ENCODE measurements at places on chromosomes 5 and 9.
A peak's percentile ranks its signal among the peaks of the same experiment; 100 is the strongest.

DNA sequence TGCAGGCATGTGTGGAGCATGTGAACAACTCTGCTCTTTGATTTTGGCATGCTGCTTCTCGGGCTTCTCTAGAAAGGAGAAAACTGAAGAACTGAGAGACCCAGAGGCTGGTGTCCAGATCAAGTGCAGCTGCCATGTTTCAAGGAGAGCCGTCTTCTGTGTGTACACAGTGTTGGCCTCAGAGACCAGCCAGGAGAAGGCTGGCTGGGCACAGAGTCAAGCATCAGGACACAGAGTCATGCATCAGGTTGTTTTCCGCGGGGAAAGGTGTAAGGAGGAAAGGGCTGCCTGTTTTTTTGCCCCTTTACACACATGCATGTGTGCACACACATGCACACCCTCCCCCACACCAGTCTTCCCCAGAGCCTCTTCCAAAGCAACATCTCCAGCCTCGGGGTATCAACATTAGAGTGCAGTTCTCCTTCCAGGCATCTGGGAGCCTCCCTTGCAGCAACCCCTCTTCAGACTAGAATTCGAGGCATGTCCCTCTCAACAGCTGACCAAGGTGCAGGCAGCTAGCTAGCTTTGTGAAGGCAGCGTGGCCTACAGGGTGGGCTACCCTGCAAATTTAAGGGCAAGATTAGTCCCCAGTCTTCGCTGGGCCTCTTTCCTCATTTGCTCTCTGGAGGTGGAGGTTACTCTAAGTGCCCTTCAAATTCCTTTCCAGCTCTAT is 180.9 kb downstream of the AOPEP start:
- no peak for DNase-seq

DNA sequence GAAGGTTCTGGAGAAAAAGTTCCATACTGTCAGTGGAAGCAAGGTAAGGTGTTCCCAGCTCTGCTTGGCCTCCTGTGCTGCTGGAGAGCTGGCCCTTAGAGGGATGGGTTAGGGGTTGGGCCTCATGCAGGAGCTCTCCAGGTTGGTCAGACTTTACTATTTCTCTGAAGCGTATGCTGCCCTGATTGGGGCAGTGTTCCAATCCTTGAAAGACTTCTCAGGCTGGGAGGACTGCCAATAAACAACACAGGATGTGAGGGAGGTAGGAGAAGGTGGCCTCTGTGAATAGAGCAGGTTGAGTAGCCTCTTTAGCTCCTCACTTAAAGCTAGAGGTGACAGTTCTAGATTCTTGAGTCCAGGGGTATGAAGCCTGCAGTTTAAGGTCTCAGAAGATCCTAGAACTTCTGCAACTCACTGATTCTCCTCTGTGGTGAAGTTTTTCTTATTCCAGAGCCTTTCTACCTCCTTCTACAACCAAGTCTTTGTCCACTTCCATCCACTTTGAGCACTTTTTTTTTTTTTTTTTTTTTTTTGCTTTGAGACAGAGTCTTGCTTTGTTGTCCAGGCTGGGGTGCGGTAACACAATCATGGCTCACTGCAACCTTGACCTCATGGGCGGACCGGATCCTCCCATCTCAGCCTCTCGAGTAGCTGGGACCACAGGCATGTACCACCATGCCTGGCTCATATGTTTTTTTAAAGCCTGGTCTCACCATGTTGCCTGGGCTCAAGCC is 3.0 kb downstream of the HNRNPAB start:
- DNase-seq, result peak; percentile 42

- no peak for DNase-seq
These were observed 526.0 kb downstream of the MTRR start for GRCh38 chr5:8394965-8395364.

DNA sequence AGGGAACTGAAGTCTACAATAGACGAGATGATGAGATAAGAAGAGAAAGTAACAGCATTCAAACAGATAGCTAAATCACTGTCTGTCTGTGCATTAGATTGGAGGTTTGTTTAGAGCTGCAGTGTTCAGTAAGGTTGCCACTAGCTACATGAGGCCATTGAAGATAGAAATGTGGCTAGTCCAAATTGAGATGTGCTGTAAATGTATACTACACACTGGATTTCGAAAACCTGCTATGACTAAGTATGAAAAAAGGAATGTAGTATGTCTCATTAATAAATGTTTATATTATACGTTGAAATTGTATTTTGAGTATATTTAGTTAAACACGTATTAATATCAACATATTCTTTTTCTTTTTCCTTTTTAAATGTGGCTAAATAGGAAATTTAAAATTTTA is 142.1 kb downstream of the XRCC4 start:
- no peak for DNase-seq

DNA sequence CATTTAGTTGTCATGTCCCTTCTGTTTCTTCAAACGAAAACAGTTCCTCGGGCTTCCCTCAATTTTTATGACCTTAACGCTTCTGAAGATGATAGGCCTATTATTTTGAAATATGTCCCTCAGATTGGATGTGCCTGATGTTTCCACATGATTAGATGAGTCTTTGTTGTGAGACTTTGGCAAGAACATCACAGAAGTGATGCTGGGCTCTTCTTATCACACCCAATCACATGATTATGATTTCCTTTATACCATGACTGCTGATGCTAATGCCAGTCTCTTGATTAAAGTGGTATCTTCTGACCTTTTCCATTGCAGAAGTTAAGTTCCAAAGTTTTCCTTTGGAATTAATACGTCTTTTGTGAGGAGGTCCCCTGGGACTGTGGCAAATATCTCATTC is 175.7 kb downstream of the SAXO1 start:
- DNase-seq, result no peak

DNA sequence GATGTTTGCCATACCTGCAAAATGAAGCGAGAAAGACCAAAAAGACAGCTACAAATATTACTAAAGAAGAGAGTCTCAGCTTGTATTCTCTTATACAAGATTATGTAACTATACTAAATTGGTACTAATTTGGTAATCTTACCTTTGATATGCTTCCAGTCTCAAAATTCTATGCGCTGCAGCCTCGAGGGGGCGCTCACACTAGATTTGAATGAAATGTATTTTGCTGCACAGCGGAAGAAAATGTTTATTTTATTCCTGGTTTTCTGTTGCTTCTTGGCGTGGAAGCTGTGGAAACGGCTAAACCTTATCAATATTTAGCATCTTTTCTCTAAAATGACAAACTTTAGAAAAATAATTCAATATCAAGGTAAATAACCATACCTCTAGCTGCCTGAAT is 267.0 kb upstream of the NUDT12 start:
- DNase-seq, result no peak

DNA sequence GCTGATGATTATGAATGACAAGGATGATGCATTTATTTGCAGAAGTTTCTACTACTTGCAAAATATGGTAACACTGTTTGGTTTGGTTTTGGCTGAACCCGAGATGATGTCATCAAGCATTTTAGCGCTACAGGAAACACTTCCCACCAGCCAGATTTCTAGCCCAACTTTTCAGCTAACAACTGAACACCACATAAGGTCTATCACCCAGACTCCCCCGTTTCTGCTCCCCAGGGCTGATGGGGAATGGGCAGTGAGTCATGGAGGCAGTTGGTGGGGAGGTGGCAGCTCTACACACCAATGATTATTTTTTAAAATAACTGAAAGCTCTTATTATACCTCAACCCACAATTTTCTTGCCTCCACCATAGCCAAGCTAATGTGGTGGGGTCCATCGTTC is 302.9 kb downstream of the CEMIP2 start:
- no peak for DNase-seq

GRCh38 chr5:144522698-144523097 is 352.0 kb downstream of the KCTD16 start:
- DNase-seq, result no peak

DNA sequence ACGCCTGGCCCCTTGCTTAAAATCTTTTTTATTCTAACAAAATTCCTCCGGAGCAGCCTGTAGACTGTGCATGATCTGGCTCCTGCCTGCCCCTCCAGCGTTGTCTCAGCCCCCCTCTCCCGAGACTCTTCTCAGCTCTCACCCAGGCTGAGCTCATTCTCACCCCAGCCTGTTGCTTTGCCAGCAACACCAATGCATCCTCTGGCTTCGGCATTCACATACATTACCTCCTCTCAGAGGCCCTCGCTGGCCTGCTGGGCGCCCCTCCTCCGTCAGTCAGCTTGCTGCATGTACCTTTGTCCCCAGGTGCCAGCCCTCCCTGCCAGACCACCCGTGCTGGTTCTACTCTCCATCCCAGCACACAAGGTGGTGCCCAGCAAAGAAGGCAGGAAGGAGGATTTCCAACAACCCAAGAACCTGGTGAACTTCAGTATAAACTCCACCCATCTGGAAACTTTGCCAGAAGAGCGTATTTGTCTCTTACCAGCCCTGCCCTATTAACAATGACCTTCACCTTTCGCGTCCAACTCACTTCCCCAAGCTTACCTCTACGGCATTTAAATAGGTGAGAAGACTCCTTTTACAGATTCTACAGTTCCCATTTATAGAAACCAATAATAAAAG is 35.0 kb downstream of the MYO10 start:
- DNase-seq, result no peak

- DNase-seq, result peak; percentile 91
These were observed 117.5 kb downstream of the ZNF608 start for GRCh38 chr5:124628721-124629596.

DNA sequence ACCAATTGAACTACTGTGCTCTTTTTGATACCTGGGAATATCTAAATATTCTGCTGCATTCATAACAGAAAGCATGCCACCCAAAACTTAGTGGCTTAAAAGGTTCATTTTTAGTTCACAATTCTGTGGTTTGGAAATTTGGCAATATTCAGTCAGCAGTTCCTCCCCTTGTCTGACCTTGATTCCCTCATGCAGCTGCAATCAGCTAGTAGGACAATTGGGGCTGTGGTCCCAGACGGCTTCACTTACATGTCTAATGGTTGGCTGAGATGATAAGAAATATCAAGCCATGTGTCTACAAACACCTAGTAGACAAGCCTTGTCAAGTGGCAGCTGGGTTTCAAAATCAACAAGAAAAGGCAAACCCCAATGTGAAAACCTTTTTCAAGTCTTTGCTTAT is 51.3 kb downstream of the ANXA1 start:
- DNase-seq, result no peak

DNA sequence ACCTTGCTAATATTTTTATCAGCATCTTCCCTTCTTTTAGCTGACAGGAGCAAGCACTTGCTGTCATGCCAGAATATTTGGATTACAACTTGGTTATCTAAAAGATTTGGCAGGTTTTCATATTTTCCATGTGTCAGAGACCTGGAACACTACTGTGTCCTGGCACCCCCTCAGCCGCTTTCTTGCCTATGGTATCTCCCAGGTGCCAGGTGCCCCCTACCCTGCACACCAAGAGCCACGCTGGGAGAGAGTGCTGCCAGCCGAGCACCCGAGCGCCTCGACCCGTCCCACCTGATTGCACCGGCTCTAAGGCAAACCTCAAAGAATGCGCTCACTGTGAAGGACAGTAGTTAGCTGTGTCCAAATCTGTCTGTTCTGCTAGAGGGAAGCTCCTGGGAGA is 84.8 kb downstream of the GTF3C4 start:
- no peak for DNase-seq

DNA sequence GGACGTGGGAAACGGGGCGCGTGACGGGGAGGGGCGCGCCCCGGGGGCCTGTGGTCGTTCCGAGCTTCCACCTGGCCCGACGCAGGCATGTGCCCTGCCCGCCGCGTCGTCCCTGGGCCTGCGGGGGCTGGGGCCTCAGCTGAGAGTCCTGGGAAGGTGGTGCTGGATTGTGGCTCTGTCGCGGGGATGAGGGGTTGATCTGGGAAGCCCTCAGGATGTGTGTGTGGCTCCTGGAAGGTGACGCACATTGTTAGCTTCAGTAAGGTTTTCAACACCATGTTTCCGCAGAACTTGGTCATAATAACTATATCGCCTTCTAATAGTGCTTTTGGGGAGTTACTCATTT is 589.1 kb downstream of the MTRR start:
- DNase-seq, result peak; percentile 27

DNA sequence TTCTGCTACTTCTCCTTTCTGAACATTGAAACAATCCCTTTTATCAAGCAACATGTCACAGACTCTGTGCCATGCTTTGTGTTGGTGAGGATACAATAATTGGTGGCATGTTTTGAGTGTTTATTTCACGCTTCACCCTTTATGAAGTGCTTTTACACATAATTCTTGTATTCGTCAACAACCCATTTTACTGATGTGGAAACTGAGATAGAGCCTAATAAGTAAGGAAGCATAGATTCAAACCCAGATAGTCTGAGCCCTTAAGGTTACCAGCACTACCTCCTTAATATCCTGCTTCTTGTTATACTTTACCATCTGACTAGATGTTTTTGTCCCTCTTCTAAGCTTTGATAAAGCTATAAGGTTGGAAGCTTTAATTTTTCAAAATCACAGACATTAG is 49.3 kb upstream of the TTC23L start:
- no peak for DNase-seq
